ENCODE measurements at places on chromosomes 4 and X. TPM values are rescaled to one million over a fixed set of nuclear protein-coding genes. Genes with fewer than 3 reads are reported as not detected.

The SERTM2 gene
- total RNA-seq: not detected

The PFKFB1 gene
- not detected for total RNA-seq

The SRPX gene
- 0.96 TPM for total RNA-seq

The SSX4B gene
- total RNA-seq: not detected

The SLC26A1 gene
- total RNA-seq: 0.22 TPM

The SLC2A9 gene
- total RNA-seq: not detected

- no peak for DNase-seq
Measured at GRCh38 chrX:44342866-44343265, 606 bp downstream of the EFHC2 start.

GRCh38 chr4:10100734-10101216 is 15.8 kb downstream of the WDR1 start:
- no peak for DNase-seq

DNA sequence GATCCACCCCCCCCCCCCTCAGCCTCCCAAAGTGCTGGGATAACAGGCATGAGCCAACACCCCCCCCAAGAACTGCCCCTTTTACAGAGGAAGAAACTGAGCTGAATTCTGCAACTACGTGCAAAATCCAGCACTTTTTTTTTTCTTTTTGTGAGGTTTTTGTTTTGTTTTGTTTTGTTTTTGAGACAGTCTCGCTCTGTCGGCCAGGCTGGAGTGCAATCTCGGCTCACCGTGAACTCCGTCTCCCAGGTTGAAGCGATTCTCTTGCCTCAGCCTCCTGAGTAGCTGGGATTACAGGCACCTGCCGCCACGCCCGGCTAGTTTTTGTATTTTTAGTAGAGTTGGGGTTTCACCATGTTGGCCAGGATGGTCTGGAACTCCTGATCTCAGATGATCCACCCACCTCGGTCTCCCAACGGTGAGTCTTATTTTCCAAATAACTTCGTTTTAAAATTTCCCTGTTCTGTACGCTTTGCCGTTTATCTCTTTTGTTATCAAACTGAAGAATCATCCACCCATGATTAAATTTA is 4.9 kb downstream of the CRLF2 start:
- no peak for DNase-seq

DNA sequence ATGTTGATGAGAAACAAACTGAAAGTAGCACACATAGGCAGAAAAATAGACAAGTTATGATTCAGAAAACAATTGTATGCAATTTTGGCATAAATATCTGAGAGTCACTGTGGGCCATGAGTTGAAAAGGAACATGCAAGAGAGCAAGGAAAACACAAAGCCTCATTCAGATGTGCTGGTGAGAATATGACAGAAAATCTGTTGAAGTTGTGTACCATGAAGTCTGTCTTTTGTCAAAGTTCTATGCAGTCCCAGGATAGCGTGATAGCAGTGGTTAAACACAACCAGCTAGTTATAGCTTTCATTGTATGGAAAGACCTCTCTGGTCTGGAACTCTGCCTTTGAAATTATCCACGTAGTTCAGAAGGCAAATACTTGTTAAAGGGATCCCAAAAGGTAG is 53.0 kb downstream of the TMEM154 start:
- no peak for DNase-seq

DNA sequence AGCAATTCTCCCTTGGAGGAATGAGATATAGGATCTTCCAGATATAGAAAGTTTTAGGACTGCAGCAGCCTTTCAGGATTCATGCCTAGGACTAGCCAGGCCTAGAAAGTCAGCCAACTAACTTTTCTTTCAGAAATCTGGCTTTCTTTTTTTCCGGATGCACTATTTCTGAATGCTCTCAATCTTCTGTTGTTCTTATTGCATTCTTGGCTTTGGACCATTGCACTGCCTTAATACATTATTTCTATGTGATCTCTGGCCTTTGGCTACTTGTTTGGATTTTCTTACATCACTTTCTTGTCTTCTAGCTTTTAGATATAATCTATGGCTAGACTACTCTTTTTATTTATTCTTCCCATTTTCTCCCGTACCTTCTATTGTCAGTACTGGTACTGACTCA is 813.1 kb upstream of the HTR2C start:
- DNase-seq: no peak

DNA sequence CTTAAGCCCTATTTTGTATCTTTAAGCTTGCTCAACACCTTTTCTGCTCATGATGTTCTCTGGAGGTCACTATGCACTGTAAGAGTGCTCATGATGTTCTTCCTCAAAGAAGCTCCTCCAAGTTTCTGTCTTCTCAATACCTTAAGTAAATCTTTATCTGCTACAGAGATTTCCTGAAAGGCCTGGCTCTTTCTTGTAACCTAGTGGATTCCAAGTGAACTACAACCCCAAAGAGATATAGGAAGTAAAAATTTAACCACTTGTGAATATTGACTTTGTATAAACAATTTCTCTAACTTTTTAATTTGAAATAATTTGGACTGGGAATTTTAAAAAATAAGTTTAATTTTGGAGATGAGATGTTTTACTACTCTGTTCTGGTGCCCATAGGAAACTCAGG is 39.3 kb upstream of the XK start:
- peak; percentile 9 for DNase-seq

GRCh38 chr4:153465615-153466080 is 512 bp upstream of the TMEM131L start:
- peak; percentile 57 for DNase-seq

DNA sequence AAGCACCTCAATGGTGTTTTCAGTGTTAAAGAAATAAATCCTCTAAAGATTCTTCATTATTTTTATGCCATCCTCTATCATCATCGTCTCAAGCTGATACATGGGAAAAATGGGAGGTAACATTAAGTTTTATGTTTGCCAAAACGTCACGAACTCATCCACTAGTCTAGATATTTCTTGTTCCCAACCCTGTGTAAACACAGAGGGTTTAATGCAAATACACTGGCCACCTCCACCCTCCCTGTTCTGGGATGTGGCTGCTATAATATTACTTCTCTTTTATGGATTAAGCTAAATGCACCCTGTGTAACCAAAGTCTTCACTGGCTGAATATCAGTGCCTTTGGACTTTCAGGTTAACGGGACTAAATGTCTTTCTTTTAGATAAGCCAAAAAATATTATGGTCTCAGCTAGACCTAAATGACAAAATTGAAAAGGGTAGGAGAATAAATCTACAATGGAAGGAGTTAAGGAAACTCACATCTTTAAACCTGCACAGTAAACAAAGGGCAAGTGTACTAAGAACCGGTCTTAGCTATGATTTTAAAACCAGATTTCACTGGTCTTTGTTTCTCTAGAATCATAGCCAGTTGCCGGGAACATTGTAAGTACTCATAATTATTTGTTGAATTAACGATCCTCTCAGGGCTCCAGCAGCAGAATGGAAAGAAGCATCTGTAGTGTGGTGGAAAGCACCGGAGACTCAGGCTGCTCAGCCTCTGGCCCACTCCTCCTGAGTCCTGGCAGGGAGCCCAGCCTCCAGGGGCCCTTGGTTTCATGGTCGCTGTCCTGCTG is 103.5 kb upstream of the NOCT start:
- no peak for DNase-seq

DNA sequence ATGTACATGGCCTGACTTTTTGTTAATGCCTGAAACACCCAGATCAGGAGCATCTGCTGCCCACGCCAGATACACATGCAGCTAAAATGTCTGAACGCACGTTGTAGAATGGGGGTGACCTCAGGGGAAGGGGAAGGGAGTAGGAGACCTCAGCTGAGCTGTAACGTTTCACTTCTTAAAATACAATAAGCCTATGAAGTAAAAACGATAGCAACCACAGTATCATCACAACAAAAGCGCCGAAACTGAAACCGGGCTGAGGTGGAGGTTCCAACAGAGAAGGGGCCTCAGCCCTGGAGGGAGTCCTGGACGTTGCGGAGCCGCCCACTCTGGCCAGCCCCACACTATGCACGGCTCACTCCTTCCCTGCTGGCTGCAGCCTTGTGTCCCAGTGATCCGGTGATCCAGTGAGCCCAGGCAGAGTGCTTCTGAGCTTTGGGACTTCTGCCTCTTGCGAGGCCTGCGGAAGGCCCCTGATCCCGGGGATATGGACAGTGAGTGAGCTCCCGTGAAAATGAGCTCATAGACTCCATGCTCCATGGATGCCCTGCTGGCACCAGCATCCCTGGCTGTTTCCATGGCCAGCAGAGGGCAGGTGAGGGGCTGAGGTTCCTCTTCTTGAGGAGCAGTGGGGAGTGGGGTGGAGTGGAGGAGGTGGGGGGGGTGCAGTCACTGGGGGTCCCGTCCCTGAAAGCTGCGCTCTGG is 52.0 kb downstream of the HMX1 start:
- DNase-seq: no peak

- no peak for DNase-seq
Measured at GRCh38 chrX:25219480-25219879, 203.7 kb upstream of the ARX start.
